ENCODE measurements at places on chromosomes 7 and 10.

- no peak for DNase-seq
These were observed 12.0 kb downstream of the MTG1 start for GRCh38 chr10:133405844-133406527.

DNA sequence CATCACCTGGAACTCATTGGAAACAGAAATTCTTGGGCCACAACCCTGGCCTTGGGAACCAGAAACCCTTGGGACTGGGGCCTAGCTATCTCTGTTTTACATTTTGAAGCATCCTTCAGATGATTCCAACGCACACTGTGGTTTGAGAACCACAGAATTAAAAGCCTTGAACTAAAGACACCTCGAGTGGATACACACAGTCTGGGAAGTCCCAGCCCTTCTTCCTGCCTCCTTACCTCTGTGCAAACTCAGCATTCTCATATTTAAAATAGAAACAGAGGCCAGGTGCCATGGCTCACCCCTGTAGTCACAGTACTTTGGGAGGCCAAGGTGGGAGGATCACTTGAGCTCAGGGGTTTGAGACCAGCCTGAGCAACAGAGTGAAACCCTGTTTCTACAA, 12.9 kb downstream of the NPFFR1 start:
- DNase-seq, result no peak

GRCh38 chr7:113013761-113014449, 72.7 kb downstream of the GPR85 start:
- no peak for DNase-seq

DNA sequence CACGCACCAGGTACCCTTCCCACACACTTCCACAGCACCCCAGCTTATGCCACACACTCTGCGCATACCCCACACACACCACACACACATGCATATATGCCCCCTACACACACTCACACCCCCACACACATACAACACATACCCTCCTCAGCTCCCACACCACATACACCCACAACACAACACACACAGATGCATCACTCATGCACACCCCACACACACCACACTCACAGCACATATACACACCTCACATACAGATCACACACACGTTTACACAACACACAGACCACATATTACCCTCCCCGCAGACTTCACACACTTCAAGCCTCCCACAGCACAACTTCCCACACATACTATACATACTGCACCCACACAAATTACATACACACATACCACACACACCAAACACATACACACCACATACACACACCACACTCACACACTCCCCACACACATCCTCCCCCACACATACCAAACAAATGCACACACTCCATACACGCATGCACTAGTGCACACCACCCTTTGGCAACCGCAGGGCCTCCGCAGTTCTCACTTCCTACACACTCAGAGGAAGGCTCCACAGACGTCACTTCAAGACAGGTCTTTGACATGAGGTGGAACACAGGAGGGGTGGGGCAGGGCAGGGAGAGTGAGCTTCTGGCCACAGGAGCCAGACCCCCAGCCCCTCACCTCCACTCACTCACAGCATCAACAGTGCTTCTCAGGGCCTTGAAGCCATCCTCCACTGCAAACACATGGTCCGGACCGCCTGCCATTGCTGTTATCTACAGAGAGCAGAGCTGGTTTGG, 18.5 kb upstream of the ANTXRL start:
- DNase-seq, result peak; percentile 29

DNA sequence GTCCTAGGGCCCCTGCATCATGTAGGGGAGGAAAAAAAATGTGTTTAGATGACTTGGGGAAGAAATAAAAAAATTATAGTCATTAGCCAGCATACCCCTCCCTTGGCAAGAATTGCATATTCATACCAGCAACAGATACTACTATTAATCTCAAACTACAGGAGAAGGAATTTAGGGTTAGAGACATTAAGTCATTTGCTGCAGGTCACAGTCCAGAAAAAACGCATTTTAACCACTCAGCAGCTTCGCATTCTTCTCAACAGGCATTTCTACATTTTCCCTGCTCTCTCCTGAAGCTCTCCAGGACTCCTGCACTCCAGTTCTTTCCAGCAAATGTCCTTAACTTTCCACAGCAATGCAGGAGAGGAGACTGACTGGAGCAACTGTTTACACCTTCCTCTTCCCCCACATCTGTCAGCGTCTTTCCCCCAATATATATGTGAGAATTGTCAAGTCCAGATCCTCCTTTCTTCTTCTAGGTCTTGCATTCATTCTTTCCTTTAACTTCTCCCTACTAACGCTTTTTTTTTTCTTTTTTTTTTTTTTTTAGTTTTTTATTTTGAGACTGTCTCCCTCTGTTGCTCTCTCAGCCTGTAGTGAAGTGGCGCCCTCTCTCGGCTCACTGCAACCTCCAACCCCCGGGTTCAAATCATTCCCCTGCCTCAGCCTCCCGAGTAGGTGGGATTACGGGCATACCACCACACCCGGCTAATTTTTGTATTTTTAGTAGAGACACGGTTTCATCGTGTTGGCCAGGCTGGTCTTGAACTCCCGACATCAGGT, 35.6 kb downstream of the PRPS1L1 start:
- DNase-seq, result no peak

DNA sequence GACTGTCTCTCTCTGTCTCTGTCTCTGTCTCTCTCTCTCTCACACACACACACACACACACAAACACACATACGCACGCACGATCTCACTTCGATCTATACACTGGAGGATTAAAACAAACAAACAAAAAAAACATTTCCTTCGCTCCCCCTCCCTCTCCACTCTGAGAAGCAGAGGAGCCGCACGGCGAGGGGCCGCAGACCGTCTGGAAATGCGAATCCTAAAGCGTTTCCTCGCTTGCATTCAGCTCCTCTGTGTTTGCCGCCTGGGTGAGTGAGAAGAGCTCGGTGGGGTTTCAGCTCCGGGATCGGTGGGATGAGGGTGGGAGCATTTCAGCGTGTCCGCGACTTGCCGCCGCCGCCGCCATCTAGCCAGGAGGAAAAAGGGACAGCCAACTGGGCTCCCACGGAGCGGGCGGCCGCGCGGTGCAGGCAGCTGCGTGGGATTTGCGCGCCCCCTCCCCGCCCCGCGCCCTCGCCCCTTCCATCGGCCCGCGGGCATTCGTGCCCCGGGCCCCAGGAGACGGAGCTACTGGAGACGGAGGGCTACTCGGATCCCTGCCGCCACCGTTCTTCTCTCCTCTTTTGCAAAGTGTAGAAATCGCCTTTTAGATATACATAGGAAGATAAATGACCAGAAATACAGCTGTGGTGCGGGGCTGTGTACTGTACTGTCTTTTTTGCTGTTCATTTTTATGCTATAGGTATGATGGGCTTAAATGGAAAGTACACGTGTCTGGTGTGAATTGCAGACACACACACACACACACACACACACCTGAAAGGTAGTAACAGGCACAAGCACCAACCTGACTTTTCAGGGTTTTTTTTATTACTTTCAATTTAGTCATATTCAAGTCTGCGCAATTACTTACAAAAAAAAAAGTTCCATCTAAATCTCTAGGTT, 581 bp downstream of the PTPRZ1 start:
- no peak for DNase-seq

- no peak for DNase-seq
These were observed 142.9 kb downstream of the CDH23 start for GRCh38 chr10:71539442-71540118.

Measured in activated CD4-positive, CD25-positive, alpha-beta regulatory T cell (primary cell).